ENCODE measurements at places on chromosomes 1 and 21.

- DNase-seq, result no peak
Measured at GRCh38 chr1:63960326-63960725, 186.5 kb downstream of the ROR1 start.

DNA sequence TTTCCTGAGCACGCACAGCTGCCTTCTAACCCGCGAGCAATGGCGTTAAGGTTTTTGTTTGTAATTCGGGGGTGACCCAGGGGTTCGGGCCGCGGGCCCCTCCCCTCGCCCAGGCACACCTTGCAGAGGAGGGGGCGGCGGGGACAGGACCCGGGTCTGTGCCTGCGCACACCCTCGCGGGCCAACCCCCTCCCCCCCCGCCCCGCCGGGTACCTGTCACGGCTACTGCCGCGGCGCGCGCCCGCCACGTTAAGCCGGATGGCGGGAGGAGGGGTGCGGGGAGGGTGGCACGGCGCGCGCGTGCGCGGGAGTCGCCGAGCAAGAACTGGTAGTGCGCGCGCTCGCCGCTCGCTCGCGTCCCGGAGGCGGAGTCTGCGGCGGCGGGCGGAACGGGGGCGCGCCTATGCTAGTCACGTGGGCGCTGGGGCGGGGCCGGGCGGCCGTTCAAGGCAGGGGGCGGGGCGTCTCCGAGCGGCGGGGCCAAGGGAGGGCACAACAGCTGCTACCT, at the start of gene TPTE:
Gene TPTE, plus strand, starts transcription at position 493 of the 508 bp plus-strand sequence. CDS start 17,141 bp downstream, outside the sequence.
- no peak for DNase-seq

DNA sequence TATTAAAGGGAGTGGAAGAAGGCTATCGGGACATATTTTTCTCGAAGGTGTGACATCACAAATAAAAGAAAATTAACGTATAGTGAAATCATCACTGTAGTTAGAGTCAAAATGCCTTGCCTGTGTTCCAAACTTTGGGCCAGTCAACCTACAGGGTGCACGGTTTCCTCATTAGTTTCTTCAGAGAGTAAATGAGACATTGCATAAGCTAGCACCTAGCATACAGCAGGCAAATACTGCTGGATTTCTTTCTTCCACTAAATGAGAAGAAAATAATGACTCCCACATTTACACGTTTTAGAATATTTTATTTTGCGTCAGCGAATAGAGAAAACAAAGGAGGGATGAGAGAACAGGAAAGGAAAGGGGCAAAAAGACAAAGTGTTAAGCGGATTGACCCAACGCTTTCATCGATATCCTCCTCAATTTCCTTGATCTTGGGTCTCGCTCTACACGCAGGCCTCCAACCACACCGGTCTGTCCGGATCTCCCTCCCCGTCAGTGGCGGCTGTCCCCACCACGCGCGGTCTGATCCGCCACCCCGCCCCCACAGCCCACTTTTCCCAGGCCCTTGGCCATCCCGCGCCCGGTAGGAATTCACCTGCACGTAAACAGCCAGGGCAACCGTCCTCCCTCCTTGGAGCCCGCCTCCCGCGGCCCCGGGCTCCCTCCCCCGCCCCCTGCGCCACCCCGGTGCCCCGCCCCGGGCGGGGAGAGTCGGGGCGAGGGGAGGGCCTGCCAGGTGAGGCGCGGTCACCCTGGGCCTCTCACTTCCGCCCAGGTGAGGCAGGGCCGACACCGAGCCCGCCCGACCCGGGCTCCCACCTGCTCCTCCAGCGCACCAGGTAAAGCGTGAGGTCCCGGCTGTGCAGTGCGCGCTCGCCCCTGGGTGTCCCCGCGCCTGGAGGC, at the start of gene PATJ:
Gene PATJ, plus strand, starts transcription at position 770 of the 909 bp plus-strand sequence. CDS start 20,413 bp downstream, outside the sequence.
- DNase-seq, result peak; percentile 46

- no peak for DNase-seq
Measured at GRCh38 chr1:116712510-116712909, 41.7 kb upstream of the CD2 start.

DNA sequence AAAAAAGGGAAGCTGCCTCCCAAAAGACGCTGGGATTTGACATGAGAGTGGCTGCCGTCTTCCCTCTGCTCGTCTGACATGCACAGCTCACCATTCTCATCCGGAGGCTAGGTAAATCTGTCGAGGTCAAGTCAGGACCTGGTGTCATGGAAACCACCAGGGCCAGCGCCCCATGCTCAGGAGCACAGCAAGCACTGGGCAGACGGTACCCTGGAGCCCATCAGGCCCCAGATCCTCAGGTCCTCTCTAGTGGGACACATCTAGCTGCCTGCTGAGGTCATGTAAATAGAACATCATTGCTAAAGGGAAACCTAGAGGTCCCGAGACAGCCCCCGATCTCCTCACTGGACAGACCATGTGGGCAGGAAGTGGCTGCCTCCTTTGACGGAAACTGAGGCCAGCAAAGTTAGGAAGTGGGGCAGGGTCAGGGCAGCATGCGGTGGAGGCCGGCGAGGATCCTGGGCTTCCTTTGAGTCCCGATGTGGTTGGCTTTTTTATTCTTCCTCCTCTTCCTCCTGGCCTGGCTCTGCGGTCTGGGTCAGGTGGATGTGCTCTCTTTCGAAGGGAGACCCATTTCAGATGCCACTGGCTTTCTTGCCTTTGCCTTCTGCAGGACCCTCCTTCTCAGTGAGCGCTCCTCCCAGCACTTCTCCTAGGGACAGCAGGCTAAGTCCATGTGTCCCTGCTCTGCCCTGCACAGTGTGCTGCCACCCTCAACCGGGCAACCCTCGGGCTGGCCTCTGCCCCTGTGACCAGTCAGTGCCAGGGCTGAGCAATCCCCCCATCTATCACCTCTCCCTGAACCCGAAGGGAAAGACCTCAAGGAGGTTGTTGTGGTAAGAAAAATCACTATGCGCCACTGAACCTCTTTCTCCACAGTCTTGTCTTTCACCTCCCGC, 5.9 kb downstream of the AGT start:
- no peak for DNase-seq

DNA sequence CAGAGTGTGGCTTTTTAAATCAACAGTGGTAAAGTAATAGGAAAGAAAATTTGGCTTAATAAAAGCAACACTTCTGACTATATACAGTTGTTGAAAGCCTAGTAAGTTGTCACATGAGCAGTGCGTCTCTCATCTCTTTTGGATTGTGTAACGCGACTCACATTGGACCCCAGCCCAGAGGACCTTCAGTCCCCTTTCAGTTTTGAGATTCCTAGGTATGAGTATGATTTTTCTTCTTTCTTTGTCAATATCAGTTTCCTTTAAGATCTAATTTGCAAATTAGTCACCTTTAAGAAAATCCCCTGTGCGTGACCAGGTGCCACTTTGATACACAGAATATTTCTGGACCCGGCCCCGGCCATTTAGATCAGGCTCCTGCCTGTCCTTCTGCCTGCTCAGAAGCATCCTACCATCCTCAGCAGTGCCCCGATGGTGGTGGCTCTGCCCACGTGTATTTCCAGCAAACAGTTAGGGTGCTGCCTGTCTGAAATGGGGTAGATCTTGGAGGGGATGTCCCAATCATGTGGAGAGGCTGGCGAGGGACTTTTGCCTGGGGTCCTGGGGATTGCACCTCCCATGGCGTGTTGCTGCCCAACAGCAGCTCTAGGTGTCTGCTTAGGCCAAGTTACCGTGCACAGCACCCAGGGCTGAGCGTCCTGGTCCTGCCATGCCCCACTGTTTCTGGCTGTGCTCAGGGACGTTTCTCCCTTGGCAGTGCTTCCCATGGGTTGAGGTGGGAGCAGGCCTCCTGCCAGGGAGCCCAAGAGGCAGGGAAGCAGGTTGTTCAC, 21.1 kb downstream of the SNAP47 start:
- no peak for DNase-seq

- no peak for DNase-seq
Measured at GRCh38 chr1:206955476-206956451, 9.5 kb upstream of the PIGR start.
